ENCODE measurements at places on chromosomes 5 and 9.

- no peak for DNase-seq
Observed at GRCh38 chr5:64180661-64181343, 15.2 kb downstream of the RNF180 start.

GRCh38 chr5:113336975-113337374 is 97.8 kb downstream of the TSSK1B start:
- DNase-seq: no peak

DNA sequence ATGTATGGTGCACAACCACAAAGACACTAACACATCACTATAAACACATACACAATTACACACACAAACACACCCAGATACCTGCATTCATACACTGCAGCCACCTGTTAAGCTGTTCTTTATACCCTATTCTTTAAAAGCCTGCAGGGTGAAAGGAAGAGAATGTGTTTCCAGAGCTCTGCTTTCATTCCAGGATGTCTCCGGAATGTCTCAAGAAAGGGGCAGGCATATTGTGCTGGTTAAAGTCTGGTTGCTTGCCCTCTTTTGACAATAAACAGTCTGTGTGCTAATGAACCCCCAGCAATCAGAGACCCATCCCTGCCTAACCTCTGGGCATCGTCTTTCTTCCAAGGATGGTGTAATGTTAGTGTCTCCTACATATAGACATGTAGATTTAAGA is 181.6 kb downstream of the EPB41L4A start:
- no peak for DNase-seq

DNA sequence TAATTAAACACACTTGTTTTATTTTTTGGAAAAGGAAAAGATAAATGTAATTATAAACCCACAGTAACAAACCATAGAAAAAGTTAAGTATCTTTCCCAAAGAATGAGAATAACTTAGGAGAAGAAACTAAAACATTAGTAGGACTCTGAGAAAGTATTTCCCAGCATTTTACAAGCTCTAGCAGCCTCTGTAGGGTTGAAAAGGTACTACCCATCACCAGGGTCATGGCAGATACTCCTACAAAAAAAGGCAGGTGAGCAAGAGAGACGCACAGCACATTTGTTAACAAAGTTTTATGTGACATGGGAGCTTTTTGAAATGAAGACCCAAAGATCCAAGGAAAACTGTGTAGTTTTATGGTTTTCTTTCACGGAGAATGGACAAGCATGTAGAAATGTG is 77.7 kb upstream of the FAM169A start:
- no peak for DNase-seq

GRCh38 chr5:181222630-181223057 is 437 bp upstream of the TRIM41 start:
- no peak for DNase-seq

- DNase-seq: no peak
Observed at GRCh38 chr5:109161914-109162683, 247.7 kb downstream of the PJA2 start.

DNA sequence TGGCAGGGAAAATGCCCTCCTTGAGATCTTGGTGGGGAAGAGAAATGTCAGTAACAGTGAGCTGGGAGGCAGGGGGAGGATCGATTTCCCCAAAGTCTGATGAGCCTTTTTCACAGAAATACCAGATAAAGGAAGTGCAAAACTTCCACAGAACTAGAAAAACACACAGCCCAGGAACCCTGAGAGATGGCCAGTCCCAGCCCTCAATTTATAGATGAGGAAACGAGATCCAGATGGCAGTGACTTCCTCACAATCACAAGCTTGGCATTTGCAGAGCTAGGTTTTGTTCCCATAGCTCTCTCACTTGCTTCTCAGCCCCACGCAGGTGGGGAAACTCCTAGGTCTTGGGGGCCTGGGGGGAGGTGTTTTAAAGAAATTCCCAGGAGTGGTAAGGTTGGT is 3.8 kb upstream of the GGTA1 start:
- DNase-seq: no peak

- no peak for DNase-seq
Observed at GRCh38 chr9:36456480-36457065, 56.5 kb upstream of the RNF38 start.

DNA sequence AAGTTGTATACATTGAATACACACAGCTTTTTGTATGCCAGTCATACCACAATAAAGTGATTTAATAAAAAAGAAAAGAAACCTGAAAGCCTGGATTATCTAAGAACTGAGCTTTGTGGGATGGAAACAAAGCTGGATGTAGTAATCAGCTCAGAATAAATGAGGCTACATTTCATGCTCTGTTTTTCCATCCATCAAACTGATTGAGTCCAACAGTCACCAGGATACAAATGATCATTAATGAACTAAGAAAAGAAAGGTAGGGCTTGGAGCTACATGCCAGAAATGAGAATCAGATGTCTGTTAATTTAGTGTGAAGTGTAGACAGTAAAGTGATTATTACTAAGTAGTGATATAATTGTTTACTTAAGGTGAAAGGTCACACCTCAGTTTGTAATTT is 109.8 kb upstream of the TARS1 start:
- DNase-seq: no peak

DNA sequence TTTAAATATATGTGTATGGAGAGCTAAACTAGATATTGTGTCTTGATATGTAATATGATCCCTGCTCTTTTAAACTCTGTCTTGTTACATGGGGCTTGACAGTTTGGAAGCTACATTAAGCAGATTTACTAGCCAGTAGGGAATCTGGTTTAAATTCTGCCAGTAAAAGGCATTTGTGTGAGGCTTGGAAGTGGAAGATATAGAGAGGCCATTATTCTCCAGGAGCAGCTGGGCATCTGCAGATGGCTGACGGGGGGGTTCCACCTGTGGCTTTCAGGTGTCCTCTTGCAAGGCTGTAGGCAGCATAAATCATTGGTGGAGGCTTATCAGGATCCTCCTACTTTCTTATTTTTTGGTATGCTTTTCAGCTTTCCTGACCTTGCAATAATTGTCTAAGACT is 179.1 kb upstream of the FBXL7 start:
- DNase-seq: no peak

GRCh38 chr5:111859533-111860270 is 102.7 kb upstream of the NREP start:
- DNase-seq: no peak

DNA sequence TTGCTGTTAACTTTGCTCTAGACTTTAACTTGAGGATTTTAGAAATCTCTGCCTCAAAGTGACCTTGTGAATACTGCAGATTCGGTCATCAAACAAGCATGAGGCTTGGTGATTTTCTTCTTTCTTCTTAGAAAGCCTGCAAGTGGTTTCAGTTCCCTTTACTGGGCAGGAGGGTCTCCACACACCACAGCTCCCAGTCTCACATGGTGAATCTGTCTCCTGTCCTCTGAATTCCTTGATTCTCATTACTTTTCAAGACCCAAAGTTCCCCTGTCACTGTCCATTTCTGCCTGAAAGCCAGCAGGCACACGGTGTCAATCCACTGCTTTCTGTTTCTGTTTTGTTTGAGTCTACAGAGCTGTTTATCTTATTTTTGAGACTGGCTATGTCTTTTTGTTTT is 14.1 kb downstream of the HSPB3 start:
- no peak for DNase-seq

GRCh38 chr5:139494832-139495231 is 12.3 kb upstream of the STING1 start:
- no peak for DNase-seq

DNA sequence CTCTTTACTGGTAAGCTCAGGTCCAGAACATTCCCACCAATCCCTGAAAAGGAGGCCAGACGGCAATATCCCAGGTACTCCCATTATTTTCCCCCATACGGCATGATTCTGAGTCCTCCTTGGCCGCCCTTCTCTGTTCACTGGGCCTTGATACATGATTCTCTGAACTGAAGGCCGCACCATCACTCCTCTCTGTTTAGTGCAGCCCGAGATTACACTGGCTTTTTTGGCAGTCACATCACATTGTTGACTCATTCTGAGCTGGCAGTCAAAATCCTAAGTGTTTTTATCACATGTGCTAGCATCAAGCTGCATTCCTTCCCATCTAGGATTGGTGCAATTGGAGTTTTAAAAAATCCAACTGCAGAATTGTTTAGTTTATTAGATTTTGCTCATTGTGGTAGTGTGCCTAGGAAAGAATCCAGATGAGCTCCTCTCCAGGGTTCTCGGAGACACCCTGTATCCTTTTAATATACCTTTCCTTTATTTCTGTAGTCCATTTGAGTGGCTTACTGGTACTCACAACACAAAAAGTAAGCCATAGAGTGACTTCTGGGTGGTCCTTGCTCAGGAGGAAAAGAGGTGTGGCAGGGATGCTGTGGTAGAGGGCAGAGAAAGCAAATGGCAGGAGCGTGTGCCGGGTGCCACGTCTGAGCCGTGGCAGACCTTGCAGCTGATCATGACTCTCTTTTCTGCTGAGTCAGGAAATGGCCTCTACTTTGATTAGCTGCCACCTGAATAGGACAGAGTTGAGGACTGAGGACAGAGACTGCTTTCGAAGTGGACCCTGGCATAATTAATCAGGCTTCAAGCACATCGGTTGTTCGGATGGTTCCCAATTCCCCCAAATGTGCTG is 121.1 kb upstream of the IL12B start:
- DNase-seq: no peak

- no peak for DNase-seq
Observed at GRCh38 chr9:131815970-131816873, 76.3 kb upstream of the RAPGEF1 start.

DNA sequence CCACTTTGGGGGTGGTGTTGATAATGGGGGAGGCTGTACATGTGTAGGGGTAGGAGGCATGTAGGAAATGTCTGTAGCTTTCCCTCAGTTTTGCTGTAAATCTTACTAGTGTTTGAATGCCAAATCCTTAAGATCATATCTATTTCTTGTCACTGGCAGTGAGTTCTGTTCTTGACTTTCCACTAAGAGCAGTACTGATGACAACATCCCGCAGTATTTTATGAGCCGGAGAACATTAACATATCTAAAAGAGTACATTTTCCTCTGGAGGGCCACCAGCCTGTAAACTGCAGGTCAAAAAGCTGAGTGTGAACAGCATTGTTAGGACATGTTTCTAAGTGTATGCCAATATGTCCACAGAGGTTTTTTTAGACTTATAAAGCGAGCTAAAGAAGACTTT is 2.5 kb upstream of the HSPB3 start:
- no peak for DNase-seq

DNA sequence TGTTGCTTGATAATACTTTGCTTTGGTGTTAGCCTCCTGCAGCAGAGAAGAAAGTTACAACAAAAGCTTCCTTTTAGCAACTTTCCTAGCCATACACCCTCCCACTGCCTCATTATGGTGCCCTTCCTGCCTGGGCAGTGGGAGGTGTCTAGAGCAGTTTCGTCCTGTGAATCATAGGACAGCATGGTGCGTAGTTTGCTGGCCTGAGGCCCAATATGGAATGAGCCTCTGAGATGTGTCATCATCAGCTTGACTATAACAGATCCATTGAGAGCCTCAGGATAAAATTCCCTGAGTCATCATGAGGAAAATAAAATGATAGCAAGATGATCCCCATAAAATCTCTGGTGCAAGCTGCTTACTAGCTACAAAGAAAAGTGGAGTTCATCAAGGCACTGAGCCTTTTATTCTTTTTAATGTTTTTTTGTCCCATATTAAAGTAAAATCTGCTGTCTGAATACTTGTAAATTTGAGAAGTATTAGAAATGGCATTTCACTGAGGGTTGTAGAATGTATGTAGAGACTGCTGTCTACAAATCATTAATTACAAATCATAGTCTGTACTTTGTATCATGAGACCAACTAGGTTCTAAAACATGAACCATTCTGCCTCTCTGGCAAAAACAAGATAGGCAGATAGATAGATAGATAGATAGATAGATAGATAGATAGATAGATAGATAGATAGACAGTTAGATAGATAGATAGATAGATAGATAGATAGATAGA is 303.0 kb upstream of the PDE4D start:
- no peak for DNase-seq

- no peak for DNase-seq
Observed at GRCh38 chr9:26516773-26517343, 375.7 kb downstream of the CAAP1 start.

DNA sequence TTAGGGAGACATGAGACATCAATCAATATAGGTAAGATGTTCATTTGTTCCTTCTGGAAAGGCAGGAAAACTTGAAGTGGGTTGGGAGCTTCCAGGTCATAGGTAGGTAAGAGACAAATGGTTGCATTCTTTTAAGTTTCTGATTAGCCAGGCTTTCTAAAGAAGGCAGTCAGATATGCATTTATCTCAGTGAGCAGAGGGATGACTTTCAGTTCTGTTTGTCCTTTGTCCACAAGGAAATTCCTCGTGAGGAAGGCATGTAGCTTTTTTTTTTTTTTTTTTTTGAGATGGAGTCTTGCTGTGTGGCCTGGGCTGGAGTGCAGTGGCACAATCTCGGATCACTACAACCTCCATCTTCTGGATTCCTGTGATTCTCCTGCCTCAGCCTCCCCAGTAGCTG is 155.3 kb upstream of the ABCA1 start:
- DNase-seq: no peak

- no peak for DNase-seq
Observed at GRCh38 chr5:115309751-115310370, 13.4 kb upstream of the CCDC112 start.

GRCh38 chr5:120158211-120158610 is 305.9 kb upstream of the PRR16 start:
- DNase-seq: no peak

- DNase-seq: no peak
Observed at GRCh38 chr5:91018200-91018599, 364.9 kb downstream of the ARRDC3 start.

DNA sequence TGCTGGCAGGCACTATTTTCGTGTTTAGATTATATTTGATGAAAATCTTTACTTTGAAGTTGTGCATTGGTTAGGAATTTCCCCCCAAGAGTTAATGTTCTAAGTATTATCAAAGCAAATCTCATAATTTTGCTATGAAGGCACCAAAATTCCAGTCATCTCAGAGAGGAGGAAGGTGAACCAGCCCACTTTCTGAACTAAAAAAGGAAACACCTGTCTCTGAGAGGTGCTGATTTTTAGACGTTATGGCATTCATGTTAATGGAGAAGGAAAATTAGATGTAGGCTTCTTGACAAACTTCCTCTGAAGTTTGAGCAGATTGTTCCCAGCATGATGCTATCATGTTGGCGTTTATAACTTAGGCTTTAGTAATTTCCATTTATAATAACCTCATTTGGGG is 432.9 kb upstream of the ACTBL2 start:
- DNase-seq: no peak

- no peak for DNase-seq
Observed at GRCh38 chr5:67301285-67301903, 104.8 kb upstream of the CD180 start.

DNA sequence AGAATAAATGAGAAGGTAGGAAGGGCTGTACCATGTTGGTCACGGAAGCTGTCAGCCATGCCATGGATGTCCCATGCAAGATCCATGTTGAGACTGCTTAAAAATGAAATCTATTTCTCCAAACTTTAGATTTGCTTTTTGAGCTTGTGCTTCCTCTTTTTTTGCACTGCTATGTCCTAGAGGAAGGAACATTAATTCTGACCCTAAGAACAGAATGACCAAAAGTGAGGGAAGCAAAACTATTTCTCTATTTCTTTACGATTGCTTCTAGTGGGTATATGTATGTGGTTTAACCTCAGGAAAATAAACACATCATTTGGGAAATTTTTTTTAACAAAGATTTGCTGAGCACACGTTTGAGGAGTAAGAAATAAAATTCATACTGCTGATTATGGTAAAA is 84.6 kb downstream of the USP20 start:
- no peak for DNase-seq

- DNase-seq: no peak
Observed at GRCh38 chr5:4275232-4275631, 679.6 kb downstream of the IRX1 start.

Measured in stimulated activated CD4-positive, alpha-beta T cell treated with anti-CD3 and anti-CD28 coated beads, Interleukin-4, amount 100 ng/mL, for 1 hour (primary cell).